ENCODE measurements at places on chromosomes 4 and X. TPM values are rescaled to one million over a fixed set of nuclear protein-coding genes. Genes with fewer than 3 reads are reported as not detected.

DNA sequence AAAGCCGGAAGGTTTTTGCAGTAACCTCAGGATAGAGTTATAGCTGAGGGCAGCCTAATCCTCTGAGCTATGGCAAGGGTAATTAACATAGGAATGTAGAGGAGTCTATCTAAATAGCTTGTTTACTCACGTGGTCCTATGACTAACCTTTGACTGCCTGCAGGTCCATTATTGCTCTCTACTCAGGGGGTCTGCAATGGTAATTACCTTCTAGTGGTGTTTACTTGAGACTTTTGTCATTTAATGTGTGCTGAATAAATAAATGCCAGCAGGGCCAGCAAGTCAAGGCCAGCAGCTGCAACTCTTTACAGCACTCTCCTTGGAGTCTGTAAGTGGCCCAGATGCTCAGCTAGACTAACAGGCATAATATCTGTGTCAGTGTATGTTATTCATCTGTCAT lies 212.7 kb upstream of the FMR1 start:
- no peak for DNase-seq

DNA sequence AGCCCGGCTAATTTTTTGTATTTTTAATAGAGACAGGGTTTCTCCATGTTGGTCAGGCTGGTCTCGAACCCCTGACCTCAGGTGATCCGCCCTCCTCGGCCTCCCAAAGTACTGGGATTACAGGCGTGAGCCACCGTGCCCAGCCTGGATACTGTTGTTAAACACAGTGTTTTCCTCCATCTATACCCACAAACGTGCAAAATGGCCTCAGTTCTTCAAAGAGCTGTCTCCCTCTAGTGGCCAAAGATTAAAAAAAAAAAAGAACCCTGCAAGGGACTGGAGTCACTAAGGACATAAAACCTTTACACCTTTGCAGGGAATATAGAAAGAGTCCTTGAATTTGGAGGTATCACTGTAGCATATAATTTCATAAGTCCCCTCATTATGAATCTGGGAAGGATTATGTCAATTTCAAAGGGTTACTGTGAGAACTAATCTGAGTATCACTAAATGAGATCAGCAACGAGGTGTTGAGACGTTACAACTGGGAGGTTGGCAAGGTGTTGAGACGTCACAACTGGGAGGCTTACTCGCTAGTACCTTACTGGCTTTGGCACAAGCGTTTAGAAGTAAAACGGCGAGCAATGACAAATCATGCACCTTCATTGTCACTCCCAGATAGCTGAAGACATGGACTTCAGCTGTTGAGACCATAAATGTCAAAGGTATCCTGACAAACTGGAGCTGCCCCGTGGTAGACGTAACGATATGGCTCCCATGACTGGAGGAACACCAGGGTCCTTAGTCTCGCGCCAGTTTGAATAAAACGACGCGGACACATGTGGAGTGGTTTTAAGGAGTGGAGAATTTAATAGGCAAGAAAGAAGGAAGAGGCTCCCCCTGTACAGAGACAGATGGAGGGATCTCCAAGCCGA lies 33.4 kb upstream of the ENPP6 start:
- peak; percentile 70 for DNase-seq

GRCh38 chr4:119543187-119543586 lies 85.4 kb downstream of the PDE5A start:
- no peak for DNase-seq

DNA sequence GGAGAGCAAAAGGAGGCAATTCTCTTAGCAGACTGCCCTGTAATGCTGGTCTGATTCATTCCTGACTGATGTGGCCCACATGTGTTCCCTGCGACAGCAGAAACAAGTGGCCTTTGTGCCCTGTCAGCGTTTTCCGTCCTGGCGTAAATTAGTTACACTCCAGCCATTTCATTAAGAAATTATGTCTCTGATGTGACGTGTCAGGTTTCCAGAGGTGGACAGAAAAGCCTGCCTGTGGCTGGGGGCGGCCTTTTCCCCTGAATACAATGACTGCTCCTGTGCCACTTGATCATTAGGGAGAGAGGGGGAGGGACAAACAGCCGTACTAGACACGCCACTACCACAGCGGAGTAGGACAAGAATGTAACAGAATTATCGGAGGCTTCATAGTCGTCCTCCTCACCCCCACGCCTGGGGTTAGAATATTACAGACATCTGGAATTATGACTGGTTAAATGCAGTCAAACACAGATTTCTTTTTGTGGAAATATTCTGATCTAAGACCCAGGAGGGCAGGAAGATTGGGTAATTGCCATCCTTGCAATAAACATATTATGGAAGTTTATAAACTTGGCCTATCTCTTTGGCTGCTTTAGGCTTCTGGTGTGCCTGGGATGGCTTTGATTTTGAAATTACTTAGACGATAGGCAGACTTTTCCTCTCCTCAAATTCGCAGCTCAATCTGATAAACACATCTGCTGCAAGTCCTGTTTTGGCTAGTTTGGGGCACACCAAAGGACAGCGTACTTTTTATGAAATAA lies 146.2 kb upstream of the BCOR start:
- peak; percentile 83 for DNase-seq

GRCh38 chrX:71181910-71182799 lies 37.5 kb downstream of the NLGN3 start:
- DNase-seq: peak; percentile 98

DNA sequence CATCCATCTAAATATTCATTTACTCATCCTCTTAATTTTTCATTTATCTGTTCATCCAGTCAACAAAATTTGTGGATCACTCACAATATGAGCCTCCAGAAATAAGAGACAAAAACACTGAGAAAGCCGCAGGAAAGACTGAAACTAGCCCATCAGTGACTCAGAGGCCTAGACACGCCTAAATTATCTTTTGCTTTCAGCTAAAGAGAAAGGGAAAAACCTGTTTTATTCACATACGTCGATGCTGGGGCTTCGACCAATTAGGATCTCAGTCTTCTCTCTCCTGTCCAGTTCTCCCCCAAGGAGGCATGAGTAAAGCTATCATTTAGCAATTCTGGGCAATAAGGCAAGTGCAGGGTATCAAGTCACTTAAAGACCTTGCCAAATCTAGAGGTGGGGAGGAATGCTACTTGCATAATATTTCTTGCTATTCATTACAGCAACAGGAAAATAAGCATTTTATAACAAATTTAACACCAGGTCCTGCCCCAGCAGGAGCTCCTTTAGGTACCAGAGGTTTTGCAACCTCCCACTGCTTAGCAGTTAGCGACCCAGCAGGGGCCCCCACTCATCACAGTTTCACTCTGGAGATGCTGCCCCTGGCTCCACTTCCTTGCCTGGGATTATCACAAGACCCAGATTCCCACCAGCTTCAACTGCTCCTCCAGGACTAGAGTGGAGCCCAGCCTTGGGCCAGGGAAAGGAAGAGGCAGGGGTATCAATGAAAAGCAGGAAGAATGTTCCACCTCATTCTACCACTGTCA lies 30.1 kb upstream of the TMEM154 start:
- DNase-seq: no peak

DNA sequence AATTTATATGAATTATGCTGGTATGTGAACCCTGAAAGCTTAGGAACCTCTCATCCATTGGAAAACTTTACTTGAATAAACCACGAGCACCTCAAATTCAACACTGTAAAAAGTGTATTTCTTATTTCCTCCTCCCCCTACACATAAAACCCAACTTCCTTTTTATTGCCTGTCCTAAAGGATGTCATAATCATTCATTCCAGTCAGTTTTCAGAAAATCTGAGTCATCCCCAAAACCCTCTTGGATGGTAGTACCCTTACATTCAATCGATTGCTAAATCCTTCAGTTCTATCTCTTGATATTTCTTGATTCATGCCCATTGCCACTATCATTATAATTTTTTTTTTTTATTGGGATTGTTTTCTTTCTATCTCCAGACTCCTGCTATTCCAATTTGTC lies 91.1 kb upstream of the ATP8A1 start:
- DNase-seq: no peak

Gene RHOXF2
- total RNA-seq: not detected

Gene PPP4R3C
- not detected for total RNA-seq

Gene VSIG1
- total RNA-seq: 2.4 TPM

Measured in lung (tissue), 17 donors.